ENCODE measurements at places on chromosomes 3 and 15.

DNA sequence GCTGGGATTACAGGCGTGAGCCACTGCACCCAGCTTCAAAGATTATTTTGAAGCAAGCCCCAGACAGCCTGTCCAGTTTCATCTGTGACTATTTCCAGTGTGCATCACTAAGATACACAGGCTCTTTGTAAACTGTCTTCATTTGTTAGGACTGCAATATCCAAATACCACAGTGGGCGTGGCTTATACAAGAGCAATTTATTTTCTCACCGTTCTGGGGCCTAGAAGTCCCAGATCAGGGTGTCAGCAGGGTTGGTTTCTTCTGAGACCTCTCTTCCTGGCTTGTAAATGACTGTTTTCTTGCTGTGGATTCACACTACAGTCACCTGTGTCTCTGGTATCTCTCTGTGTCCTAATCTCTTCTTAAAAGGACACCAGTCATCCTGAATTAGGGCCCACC lies 59.7 kb downstream of the RLBP1 start:
- no peak for DNase-seq

GRCh38 chr15:98884894-98885293 lies 122.7 kb downstream of the PGPEP1L start:
- DNase-seq, result no peak

DNA sequence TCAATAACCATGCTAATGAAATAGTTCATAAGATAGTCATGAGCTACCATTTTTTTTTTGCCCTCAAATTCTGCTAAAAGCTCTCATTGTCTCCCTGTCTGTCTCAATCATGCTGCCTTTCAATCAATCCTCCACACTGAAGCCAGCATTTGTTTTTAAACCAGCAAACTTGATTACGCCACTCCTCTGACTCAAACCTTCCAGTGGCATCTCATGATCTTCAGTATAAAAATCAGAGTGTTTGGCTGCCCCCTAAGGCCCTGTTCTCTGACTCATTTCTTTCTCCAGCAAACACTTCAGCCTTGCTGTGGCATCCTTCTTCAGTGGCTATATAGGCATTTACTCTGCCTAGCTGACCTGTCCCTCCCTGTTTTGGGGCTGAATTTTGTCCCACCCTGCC lies 36.0 kb upstream of the EOMES start:
- DNase-seq, result no peak

DNA sequence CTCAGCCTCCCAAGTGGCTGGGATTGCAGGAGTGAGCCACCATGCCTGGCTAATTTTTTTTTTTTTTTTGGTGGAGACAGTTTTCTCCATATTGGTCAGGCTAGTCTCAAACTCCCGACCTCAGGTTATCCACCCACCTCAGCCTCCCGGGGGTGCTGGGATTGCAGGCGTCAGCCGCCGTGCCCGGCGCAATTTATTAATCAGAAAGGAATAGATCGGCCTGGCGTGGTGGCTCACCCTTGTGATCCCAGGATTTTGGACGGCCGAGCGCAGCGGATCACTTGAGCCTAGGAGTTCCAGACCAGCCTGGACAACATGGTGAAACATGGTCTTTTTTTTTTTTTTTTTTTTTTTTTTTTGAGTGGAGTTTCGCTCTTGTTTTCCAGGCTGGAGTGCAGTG lies 13.3 kb upstream of the GOLGA8M start:
- no peak for DNase-seq

- no peak for DNase-seq
These were observed 46.3 kb upstream of the CDV3 start for GRCh38 chr3:133527081-133527715.

DNA sequence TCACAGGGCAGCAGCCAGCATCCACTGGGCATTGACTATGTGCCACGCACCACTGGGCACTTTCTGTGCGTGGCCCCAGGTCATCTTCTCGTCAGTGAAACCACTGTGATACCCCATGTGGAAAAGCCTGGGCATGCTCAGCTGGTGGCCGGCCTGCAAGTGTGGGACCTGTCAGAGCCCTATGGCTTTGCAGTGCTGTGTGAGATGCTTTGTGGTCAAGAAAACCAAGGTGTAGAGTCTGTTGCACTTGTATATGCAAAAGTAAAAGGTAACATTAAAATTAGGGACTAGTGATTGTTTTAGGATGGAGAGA lies 69.5 kb downstream of the PGPEP1L start:
- no peak for DNase-seq

DNA sequence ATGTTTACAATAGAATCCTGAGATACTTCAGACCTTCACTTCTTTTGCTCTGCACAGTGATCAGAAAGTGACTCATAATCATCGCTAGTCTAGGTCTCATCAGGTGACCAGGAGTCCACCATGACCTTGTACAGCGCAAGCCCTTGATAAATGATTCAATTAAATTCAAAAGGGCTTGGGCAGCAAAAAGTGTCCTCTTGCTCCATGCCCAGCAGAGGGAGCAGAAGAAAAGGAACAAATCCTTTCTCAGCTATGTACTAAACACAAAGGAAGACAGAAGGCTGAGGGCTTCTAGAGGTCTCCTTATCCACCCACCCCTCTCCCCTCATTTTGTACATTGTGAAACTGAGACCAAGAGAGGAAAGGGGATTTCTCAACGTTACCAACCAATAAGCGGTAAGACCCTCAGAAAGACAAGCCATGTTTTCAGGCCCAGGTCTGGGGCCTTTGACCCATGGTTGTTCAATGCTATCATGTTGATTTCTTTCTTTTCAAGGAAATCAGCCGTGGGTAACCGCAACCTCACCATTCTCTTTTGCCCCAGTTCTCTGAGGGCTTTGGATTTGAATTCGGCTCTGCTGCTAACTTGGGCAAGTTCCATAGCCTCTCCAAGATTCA lies 74.8 kb downstream of the AQP9 start:
- no peak for DNase-seq

- DNase-seq, result no peak
These were observed 9.7 kb upstream of the PTPN23 start for GRCh38 chr3:47370887-47371697.

DNA sequence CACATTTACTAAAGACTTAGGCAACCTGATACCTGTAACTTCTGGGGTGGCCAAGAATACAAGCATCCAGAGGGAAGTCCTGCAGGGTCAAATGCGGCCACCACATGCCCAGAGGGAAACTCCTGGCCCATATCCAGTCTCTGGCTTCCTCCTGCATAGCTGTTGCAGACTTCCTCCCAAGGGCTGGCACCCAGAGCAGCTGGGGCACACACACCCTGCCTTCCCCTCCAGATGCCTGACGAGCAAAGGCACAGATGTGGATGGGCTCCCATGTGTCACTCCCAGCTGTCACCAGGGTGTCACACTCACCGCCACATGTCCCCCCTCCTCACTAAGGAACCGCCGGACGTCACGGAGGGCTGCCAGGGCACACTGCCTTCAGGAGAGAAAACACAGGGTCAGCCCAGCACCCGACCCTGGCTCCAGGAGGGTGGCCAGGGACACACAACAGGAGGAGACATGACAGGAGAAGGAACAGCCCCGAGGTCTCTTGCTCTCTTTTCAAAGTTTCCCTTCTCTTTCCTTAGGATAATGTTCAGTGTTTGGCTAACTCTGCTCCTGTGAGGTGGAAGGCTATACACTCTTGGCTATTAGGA lies 13.2 kb downstream of the PFKFB4 start:
- DNase-seq, result no peak

GRCh38 chr3:153165261-153165681 lies 3.2 kb downstream of the RAP2B start:
- DNase-seq, result no peak

All from stimulated activated CD8-positive, alpha-beta memory T cell treated with anti-CD3 and anti-CD28 coated beads, Interleukin-7, amount 100 ng/mL, for 1 hour (primary cell).